ENCODE measurements at places on chromosomes 16 and 17.

DNA sequence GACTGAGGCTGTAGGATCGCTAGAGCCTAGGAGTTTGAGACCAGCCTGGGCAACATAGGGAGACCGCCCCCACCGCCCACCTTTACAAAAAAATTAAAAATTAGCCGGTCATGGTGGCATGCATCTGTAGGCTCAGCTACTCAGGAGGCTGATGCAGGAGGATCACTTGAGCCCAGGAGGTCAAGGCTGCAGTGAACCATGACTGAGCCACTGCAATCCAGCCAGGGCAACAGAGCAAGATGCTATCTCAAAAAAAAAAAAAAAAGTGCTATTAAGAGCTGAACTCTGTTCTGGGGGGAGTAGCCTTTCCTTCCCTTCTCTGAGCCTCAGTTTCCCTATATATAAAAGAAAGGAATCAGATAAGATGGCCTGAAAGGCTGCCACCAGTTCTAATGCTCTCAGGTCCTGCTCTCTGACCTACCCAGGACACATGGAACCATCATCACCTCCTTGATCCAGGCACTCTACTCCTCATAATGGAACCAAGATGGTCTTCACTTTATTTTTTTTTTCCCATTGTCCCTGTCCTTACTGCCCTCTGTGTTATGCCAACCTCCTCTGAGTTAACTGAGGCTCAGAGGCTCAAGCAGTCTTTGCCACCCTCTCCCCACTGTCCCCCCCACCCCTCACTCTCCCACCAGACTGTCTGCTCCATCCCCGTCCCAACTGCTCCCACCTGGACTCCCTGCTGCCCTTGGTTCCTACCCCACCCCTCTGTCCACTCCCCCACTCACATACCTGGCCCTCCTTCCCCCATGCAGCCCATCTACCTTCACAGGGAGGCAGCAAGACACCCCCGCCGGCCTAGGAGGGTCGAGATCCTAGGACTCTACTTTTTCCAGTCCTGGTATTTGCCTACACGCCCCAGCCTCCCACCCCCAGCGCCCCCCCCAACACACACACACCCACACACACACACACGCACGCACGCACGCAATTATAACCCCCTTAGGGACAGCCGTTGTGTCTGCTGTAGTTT is 23.8 kb upstream of the EIF1 start:
- no peak for DNase-seq

DNA sequence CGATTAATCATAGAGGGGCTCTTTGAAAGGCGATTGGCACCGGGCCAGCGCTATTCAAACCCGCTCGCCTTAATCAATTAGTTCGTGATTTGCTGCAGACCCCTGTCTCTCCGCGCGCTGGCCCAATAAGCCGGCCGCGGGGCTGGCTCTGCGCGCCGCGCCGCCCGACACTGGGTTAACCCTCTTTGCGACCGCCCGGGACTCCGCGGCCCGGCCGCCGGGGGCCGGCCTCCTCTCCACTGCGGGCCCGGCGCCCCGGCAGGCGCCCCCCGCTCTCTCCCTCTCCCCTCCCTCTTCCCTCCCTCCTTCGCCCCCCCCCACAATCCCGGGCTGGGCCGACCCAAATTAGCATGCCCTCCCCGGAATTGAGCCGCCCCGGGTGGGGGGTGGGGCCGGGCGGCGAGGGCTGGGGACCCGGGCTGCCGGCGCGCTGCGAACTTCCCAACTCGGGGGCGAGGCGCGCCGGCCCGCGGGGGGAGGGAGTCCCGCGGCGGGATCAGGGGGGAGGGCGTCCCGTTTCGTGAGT is 428 bp upstream of the SALL1 start:
- peak; percentile 64 for DNase-seq

DNA sequence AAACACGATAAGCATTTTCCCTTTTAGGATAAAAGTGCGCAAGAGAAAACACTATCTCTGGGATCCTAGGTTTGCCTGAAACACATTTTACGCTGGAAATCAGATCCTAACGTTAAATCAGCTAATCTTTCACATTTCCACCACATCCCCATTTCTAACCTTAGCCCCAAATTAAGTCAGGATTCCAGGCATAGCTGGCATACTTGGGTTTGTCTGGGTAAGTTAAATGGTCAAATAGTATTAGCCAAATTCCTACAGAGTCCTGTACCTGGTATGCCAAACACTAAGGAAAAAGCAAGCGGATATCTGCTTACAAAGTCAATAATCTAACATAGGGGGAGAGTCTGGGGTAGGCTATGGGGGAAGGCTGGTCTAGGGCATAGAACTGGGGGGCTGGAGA is 557.4 kb upstream of the ZFHX3 start:
- DNase-seq = no peak

DNA sequence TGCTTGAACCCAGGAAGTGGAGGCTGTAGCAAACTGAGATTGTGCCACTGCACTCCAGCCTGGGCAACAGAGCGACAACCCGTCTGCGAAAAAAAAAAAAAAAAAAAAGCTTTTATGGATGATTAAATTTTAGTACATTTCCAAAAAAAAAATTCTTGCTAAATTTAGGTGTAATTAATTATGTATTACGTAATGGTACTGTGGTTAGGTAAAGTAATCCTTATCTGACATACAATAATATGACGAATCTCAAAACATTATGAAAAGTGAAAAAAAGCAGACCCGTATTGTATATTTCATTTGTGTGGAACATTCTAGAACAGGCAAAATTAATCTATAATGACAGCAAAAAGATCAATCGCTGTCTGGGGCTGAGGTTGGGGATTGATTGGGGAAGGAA is 10.3 kb upstream of the CORO1A start:
- DNase-seq = no peak

GRCh38 chr17:31052187-31052889 is 42.4 kb upstream of the NF1 start:
- DNase-seq = no peak

- DNase-seq = no peak
Observed at GRCh38 chr16:1378804-1379303, 27.1 kb downstream of the GNPTG start.

DNA sequence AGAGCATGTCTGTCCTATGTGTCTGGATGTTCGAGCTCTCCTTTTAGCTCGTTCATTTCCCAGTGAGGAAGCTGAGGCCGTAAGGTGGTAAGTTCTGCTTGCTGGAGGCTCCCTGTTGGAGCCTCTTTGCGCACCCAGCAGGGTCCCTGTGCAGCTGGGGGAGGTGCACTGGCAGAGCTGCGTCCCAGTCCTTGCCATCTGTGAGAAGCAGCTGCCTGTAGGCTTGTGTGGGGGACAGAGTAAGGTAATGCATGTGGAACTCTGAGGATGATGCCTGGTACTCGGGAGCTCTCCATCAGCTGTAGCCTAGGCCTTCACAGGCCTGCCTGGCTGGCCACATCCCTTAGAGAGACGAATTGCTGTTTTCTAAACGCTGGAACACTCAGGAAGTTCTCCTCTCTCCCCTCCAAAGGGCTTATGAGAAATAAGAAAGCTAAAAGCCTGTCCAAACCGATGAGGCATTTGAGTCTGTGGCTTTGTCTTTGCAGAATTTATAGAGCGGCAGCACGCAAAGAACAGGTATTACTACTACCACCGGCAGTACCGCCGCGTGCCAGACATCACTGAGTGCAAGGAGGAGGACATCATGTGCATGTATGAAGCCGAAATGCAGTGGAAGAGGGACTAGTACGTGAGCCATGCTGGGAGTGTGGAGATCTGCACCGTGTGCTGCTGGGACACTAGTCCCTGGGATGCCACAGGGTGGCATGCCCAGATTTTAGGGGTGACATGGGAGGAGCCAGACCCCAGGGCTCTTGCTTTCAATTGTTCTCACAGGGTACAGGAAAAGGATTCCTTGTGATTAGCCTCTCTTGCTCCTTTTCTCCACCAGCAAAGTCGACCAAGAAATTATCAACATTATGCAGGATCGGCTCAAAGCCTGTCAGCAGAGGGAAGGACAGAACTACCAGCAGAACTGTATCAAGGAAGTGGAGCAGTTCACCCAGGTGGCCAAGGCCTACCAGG is 1.6 kb downstream of the NDUFB10 start:
- DNase-seq = no peak

- no peak for DNase-seq
Observed at GRCh38 chr17:73770849-73771229, 126.6 kb upstream of the SDK2 start.

GRCh38 chr17:4504188-4504587 is 5.5 kb downstream of the SPNS2 start:
- DNase-seq = no peak

- DNase-seq = peak; percentile 6
Observed at GRCh38 chr17:13182854-13183253, 165.0 kb upstream of the ELAC2 start.

GRCh38 chr17:82350182-82351030 is 8.6 kb upstream of the TEX19 start:
- DNase-seq = no peak

GRCh38 chr16:76345163-76345661 is 68.0 kb downstream of the CNTNAP4 start:
- no peak for DNase-seq

DNA sequence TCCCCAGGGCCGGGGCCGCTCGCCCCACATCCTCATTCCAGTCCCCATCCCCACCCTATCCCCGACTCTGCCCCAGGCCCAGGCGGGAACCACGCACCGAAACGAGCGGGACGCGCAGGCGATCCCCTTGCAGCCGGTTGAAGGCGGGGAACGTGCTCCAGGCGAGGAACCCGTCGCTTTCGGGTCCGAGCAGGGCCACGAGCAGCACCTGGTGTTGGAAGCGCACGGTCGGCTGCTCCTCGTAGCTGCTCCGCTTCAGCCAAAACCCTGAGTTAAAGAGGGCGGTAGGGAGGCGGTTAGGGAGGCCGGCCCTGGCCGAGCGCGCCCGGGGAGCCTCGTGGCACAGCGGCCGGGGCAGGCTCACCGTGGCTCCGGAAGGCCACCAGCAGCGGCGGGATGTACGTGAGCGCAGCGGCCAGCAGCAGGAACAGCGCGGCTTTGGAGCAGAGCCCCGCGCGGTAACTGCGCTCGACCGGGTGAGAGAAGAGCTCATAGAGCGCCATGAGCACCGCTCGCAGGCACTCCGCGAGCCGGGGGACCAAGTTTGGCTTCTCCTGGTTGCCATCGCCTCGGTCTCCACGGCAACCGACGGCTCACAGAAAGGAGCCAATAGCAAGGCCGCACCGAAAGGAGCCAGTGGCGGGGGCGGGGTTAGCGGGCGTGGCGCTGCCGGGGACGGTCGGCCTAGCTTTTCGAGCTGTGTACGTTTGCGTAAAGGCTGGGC is at the start of gene TMEM231:
TSS of gene TMEM231 (minus strand) at position 546 of the 724 bp plus-strand sequence. CDS start at position 503, 43 bp downstream.
- peak; percentile 85 for DNase-seq

DNA sequence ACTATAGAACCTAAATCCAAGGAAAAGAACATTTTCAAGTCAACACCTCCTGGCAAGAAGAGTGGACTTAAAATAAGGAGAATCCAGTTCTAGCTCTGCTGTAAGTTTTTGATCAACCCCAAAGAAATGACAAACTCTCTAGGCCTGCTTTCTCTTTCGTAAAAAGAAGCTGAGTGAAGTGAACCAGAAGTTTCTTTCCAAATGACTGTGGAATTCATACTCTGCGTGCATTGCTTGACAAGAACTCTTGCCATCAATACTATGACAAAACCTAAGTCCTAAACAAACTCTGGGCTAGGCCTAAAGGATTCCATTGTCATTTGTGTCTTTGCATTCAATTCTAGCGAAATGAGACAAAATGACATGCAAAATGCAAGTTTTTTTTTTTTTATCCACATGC is 187.5 kb upstream of the SOX9 start:
- DNase-seq = no peak

- no peak for DNase-seq
Observed at GRCh38 chr17:145671-146541, 8.5 kb downstream of the SCGB1C2 start.

DNA sequence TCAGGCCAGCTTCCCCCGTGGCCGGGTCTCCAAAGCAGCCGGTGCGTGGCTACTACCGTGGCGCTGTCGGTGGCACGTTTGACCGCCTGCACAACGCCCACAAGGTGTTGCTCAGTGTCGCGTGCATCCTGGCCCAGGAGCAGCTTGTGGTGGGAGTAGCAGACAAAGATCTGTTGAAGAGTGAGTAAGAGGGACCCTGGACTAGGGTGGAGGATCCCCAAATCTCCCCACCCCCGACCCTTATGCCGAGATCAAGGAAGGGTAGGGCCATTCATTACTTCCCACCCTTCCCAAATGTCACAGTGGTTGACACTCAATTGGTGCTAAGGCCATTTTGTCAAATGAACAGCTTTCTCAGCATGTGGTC is 1.2 kb downstream of the COASY start:
- DNase-seq = no peak

- DNase-seq = no peak
Observed at GRCh38 chr16:73031155-73031866, 16.6 kb downstream of the ZFHX3 start.

DNA sequence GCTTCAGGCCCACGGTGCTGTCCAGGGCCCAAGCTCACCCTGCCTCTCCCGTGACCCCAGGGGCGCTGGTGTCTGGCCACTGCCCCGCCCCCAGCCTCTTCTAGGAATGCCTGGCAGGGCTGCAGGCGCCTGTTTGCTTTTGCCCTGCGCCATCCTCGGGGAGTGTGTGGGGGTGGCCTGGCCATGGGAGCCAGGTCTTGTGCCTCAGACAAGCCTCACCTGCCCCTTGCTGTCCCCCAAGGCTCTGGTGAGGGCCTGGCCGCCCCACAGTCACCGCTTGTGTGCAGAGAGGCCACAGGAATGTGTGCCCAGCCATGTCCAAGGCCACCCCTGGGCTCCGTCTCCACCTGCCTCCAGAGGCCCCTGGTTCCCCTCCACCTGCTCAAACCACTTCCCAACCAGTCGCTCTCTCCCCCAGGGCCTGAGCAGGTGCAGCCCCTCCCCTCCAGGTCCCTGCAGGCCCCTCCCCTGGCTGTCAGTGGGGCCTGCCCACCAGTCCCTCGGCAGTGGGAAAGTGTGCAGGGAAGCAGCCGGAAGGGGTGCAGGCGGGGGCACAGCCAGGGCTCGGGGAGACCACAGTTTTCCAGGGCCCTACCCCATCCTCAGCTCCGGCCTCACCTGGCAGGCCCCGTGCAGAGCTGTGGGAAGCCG is 841 bp upstream of the IGFALS start:
- DNase-seq = no peak

DNA sequence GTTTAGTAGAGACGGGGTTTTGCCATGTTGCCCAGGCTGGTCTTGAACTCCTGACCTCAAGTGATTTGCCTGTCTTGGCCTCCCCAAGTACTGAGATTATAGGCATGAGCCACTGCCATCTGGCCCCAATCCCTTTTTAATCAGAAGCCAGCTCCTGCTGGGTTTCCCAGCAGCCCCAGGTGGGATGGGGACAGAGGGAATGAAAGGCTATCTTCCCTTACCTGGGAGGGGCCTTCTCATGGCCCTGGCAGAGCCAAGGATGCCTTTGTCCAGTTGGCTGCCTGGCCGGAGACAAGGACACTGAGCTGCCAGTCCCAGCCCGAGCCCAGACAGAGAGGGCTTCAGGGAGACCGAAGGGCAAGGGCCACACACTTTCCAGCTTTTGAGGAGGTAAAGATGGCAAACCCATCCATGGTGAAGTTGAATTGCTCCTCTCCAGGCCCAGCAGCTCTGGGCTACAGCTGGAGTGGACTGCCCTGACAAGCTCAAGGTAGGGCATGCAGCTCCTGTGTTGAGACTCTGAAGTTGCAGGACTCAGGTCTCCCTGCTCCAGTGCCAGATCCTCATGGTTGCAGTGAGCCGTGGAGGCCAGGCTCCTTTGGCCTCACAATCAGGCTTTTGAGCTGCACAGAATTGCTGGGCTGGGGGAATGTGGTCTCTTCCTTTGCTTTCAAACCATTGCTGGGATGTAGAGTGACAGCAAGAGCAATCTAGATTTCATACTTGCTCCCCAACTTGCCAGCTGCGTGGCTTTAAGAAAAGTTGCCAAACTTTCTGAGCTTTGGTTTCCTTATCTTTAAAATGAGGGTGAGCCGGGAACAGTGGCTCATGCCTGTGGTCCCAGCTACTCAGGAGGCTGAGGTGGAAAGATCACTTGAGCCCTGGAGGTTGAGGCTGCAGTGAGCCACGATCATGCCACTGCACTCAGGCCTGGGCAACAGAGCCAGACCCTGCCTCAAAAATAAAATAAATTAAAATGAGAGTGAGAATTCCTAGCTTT is 44.5 kb upstream of the IL34 start:
- no peak for DNase-seq

Data from NCI-H1105 treated with DMSO at 0.1 percent for 48 hours (cell line).